ENCODE measurements at places on chromosomes 4 and X.

- no peak for DNase-seq
These were observed 135.0 kb downstream of the RBM46 start for GRCh38 chr4:154916068-154916467.

GRCh38 chr4:123479944-123480343, 83.3 kb downstream of the SPRY1 start:
- DNase-seq, result no peak

GRCh38 chr4:81447566-81448229, 24.0 kb downstream of the RASGEF1B start:
- no peak for DNase-seq

DNA sequence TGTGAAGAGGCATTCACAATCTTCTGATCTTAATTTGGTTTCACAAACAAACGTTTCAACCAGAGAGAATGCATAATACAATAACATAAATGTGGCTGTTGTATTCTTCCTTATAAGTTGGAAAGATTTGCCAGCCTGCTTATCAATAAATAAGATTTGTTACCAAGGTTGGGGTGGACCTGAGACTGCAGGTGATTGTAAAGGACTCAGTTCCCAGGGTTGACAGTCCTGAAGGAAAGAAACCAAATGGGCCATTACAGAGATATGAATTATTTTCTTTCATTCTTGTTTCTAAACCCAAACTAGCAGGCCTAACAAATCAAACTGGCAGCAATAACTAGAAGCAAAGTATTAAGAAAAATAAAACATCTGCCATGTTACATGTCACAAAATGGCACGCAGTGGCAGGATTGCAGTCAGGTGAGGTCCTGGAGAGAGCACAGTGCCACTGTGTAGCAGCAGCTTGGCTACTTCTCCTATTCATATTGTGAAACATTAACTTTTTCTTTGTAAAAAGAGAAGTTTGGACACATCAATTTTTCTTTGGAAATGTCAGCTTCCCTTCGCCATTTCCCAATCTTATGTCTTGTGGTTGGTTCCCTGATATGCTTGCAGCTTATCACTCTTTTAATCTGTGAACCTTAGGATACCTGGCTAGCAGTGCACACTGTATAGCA, 133.8 kb upstream of the EMCN start:
- no peak for DNase-seq

DNA sequence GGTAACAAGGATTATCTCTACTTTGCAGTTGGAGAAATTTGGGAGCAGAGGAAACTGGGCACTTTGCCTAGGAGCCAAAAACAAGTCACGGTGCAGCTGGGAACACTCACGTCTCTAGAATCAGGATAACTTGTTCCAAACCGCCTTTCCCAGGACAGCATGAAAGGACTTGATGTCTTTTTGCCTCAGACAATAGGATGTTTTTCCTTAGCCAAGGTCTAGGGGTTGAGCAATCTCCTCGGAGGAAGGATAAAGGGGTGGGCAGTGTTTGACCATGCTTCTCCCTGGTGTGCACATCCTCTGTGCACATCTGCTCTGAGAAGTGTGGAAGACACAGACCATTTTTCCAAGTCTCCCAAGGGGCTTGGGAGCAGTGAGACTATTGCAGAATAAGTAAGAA, 1.7 kb upstream of the SPARCL1 start:
- DNase-seq, result peak; percentile 5

DNA sequence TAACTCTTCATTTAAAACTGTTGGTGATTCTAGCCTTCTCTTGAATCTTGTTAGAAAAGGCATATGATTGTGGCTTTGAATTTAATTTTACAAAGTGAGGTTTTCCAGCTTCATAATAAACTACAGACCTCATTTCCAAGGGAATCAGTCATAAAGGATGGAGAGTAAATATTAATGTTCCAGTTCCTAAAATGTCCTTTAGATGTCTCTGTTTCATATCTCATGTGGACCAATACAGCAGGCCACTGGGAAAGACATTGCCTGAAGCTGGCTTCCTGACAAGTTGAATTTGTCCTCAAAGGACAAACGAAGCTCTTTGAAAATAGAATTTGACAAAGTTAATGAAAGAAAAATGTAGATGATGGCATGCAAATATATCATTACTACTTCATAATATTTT, 125.4 kb downstream of the ZNF330 start:
- peak; percentile 22 for DNase-seq
